ENCODE measurements at places on chromosomes 4 and X.

DNA sequence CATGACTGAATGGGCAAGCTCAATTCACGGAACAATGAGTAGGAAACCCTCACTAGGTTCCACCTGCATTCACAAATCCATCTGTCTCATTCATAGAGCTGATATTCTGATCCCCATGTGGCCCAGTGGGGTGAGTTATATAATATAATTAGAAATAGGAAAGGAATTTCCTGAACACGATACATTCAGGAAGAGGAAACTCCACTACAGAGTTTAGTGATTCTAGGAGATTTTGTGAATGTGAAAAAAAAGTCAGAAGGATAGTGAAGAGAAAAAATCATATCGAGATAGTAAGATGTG lies 471.2 kb downstream of the GASK1B start:
- no peak for DNase-seq

- DNase-seq: no peak
Observed at GRCh38 chrX:42485601-42486000, 292.4 kb downstream of the PPP1R2C start.

DNA sequence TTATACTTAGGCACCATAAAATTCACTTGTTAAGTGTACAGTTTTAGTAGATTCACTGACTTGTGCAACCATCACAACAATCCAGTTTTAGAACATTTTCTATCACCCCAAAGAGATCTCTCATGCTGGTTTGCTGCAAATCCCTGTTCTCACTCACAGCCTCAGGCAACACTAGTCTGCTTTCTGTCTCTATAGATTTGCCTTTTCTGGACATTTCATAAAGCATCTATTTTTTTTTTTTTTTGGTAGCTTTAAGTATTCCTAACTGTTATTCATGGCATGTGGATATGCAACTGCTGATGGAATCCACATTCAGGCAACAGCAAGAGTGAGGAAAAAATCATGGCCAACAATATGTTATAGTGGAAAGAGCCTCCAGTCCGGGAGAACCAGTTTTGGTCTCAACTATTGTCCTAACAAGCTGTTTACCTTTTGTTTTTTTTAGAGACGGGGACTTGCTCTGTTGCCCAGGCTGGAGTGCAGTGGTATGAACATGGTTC lies 27.0 kb upstream of the TMEM150C start:
- DNase-seq: no peak

DNA sequence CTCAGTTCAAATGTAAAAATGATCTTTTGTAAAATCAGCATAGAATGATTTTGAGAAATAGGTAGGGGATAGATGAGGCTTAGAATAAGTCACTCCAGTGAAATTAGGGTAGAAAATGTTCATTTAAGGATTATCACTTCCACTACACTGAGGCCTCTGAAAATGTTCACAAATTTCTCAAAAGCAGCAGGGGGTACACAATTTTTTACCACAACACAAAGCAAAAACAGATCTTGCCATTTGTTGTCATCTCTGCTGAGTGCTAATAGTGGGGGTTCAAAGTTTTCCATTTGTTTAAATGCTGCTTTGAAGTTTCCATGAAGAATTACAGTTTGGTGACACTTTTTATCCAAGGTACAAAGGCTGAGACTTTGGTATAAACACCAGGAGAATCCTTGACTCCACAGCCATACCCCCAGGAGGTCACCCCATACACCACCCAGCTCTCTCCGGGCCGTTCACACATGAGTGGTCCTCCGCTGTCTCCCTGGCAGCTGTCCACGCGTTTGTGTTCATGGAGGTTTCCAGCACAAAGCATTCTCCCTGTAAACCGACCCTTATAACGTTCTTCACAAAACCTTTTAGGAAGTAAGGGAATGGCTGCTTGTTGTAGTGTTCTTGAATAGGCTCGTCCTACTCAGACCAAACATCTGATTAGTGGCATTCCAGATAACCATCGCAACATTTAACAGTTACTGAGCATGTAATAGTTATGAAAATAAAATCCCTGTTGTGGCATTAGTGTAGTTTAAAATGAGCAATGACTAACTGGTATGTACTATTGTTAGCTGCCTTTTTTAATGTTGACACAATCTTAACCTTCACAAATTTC lies 71.0 kb downstream of the PRSS12 start:
- DNase-seq: peak; percentile 72

DNA sequence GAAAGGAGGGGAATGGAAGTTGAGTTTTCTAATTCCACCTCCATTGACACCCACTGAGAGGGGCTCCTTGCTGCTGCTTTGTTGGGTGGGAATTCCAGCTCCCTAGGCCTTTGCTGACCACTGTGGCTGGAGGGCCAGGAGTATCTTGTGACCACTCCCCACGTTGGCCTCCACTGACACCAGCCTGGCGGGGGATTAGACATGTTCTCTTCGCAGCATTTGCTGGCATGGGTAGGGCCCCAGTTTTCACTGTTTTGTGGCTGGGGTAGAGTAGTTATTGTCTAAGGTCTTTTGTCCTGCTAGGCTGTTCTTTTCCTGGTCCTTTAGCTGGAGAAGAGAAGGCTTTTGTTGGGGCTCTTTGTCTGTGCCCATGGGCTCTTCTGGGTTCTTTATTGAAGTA lies 116.7 kb downstream of the CDKL5 start:
- DNase-seq: no peak

- DNase-seq: no peak
Observed at GRCh38 chrX:131650637-131651410, 107.0 kb downstream of the OR13H1 start.

- no peak for DNase-seq
Observed at GRCh38 chr4:64682481-64682880, 273.2 kb upstream of the TECRL start.

GRCh38 chr4:172245516-172245915 lies 432.3 kb downstream of the GALNTL6 start:
- peak; percentile 7 for DNase-seq

GRCh38 chr4:37970702-37971101 lies 10.5 kb downstream of the PTTG2 start:
- DNase-seq: no peak
